Astrocyte (in vitro differentiated cells and primary cell): ENCODE measurements at places on chromosomes 12 and 14.

GRCh38 chr12:49345051-49345824, 1.4 kb upstream of the DNAJC22 start:
- peaks cover 48% of the 10 kb centered on the region for H3K27me3 ChIP-seq
- H3K27ac ChIP-seq, result no peak overlapping the region
- H3K4me1 ChIP-seq, result peaks cover 42% of the 10 kb centered on the region
- H3K36me3 ChIP-seq, result no peaks in the 10 kb centered on the region
- peak overlapping the region; percentile 34 for H3K4me3 ChIP-seq

- H3K4me1 ChIP-seq, result peaks cover 14% of the 10 kb centered on the region
- H3K36me3 ChIP-seq, result peaks cover 30% of the 10 kb centered on the region
- DNase-seq, result no peak
- no peak overlapping the region for H3K4me3 ChIP-seq
These were observed 12.3 kb downstream of the SH2B3 start for GRCh38 chr12:111417784-111418593.

- H3K4me3 ChIP-seq, result no peak overlapping the region
- no peaks in the 10 kb centered on the region for H3K4me1 ChIP-seq
- no peak overlapping the region for H3K27ac ChIP-seq
- H3K36me3 ChIP-seq, result no peaks in the 10 kb centered on the region
These were observed 13.6 kb downstream of the PAH start for GRCh38 chr12:102903337-102904007.

DNA sequence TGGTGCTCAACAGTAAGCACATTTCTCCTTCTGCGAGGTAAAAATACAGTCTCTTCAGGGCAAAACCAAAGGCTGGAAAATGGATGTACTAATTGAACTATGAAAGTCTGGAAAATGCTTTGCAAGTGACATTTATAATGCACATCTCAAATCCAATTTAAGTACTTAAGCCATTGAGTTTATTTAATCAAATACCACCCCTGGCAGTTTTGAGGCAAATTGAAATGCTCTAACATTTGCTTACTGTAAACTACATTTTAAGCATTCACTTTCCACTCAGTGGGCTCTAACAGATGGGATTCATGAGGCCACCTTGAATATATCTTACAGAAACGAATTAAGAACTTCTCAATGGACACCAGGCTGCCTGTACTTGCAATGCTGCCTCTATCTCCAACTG, 69.7 kb downstream of the HELB start:
- H3K36me3 ChIP-seq, result no peaks in the 10 kb centered on the region
- H3K4me1 ChIP-seq, result no peaks in the 10 kb centered on the region
- H3K27ac ChIP-seq, result no peak overlapping the region
- H3K4me3 ChIP-seq, result no peak overlapping the region
